NCI-H524 treated with DMSO at 0.1 percent for 48 hours (cell line): ENCODE measurements at places on chromosomes 2 and 18.

- no peak for DNase-seq
Measured at GRCh38 chr2:213229814-213230213, 54.5 kb upstream of the SPAG16 start.

DNA sequence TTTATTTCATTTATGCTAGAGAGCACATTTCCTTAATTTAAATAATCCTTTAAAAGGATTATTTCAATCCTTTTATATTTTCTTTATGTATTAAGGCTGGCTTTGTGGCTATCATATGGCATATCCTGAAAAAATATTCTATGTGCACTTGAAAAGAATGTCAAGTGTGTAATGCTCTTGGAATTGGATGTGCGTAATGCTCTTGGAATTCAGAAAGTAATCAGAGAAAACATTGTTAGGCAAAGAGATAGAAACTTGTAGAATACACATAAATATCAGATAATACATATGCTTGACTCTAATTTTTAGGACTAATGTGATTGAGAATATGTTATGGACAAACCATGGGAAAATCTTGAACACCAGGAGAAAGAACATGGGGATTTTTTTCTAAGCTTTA is 197.5 kb upstream of the COL3A1 start:
- no peak for DNase-seq

GRCh38 chr2:190819840-190820301 is 60.8 kb upstream of the GLS start:
- DNase-seq, result peak; percentile 63

GRCh38 chr18:52670896-52671295 is 330.9 kb downstream of the DCC start:
- DNase-seq, result peak; percentile 31

- no peak for DNase-seq
Measured at GRCh38 chr2:157726946-157727345, 98.3 kb upstream of the ACVR1C start.

- peak; percentile 71 for DNase-seq
Measured at GRCh38 chr18:3449512-3450011, 410 bp upstream of the TGIF1 start.

- DNase-seq, result peak; percentile 30
Measured at GRCh38 chr2:180474716-180475115, 467.6 kb upstream of the CWC22 start.

GRCh38 chr2:76008001-76008702 is 297.4 kb upstream of the GCFC2 start:
- DNase-seq, result peak; percentile 20

DNA sequence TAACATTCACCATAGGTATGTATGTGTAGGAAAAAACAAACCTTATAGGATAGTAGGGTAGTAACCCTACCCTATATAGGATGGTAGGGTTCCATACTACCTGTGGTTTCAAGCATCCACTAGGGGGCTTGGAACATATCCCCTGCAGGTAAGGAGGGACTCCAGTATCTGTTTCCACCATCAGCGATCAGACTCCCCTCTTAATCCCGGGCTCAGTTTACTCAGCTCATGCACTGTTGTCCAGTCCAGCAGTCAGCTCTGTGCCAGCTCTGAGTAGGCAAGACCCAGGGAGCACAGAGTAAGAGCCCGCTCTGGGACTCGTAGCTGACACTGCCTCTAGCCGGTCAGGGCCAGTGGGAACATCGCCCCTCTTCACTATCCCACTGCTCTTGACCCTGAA is 61.7 kb downstream of the MEX3C start:
- no peak for DNase-seq

GRCh38 chr2:11625671-11626070 is 44.3 kb downstream of the NTSR2 start:
- DNase-seq, result no peak

- DNase-seq, result no peak
Measured at GRCh38 chr2:189837326-189837725, 53.1 kb downstream of the PMS1 start.

GRCh38 chr2:44273596-44273995 is 1.7 kb upstream of the SLC3A1 start:
- no peak for DNase-seq

- no peak for DNase-seq
Measured at GRCh38 chr2:120287183-120288015, 34.7 kb downstream of the RALB start.

- no peak for DNase-seq
Measured at GRCh38 chr2:203685081-203685621, 21.3 kb upstream of the CD28 start.

GRCh38 chr2:28300485-28301341 is 91.9 kb upstream of the FOSL2 start:
- no peak for DNase-seq

- DNase-seq, result peak; percentile 46
Measured at GRCh38 chr2:2230433-2230817, 100.7 kb downstream of the MYT1L start.

DNA sequence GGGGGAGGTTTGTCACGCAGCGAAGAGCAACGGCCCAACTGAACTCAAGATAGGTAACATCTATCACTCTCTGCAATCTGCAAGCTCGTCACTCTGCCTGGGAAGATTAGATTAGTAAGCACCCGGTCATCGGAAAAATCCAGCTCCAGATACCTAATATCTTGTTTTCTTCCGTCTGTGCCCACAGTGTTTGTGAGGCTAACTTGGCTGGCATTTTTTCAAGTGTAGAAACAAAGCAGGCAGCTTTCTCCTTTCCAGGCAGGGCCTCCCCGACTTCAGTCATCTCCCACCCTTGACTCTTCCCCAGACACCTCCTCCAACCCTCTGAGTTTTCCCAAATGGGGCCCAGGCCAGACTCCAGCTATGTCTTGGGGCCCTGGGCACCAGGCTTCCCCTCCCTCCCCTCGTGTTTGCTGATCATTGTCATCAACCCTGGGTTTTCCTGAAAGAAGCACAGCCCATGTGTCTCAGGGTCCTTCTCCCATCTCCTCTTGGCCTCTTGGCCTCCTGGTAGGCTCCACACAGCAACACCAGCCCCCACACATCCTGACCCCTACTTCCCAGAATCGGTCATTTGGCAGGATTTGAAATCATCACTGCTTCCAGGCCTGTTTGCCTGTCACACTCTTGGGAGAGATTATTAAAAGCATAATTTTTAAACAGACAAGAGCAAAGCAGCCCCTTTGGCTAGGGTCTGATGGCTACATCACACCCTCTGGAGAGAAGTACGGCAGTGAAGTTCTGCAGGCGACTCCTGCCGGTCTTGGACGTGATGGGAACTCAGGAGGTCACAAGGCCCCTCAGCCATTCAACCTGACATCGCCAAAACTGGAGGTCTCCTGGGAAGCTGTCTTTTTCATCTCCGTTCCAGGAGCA is 144.9 kb upstream of the ID2 start:
- no peak for DNase-seq

GRCh38 chr2:134301099-134301927 is 47.4 kb downstream of the MGAT5 start:
- no peak for DNase-seq

DNA sequence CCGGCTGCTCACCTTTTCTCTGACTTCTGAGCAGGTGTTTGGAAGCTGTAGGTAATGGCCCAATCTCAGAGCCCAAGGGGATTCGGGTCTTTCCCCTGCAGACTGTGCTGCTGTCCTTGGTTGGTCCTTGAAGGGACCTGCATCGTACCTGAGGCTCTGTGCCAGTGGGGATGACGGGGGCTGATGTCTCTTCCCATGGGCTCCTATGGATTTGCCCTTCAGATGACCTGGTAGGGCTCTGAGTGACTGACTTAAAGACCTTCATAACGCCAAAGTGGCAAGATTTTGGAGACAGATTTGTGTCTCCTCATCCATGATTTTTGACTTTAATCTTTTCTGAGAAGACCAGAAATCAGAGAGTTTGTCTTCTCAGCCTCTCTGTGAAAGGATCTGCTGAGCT is 166.1 kb downstream of the FAM210A start:
- no peak for DNase-seq

DNA sequence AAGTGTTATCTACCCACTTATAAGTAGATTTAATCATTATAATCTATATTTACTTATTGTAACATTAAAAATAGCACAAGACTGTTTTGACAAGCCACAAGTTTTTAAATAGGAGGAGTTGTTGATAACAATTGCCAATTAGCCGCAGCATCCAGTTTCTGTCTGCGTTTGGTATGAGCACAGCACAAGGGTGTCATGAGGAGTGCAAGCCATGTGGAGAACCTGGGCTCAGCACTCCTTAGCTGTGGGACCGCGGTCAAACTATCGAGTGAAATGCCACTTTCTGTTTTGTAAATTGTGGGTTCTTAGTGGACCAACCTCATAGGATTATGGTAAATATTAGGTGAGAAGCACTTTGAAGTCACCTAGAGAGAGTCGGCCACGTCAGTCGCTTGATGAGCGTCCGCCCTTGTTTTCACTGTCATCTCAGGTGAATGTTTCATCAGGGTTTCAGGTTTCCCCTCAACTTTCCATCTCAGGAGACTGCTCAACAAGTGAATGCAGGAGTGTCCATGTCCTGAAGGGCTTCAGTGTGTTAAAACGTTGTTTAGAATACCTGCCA is 294.5 kb downstream of the ZNF407 start:
- no peak for DNase-seq

DNA sequence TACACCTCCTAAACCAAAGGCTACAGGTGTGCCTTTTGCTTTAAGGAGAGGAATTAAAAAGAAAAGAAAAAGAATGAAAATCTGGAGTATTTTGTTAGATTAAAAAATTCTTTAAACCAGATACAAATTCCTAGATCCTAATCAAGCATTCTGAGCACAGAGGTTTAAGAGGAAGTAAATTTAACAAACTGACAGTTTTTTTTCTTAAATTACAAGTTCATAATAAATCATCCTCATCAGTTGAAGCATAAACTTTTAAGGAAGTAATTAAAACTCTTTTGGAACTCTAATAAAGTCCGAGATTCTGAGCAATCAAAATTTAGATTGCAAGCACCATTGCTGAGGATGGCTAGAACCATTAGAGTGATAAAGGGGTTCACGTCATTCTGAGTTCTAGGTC is 75.1 kb downstream of the POLE4 start:
- no peak for DNase-seq

DNA sequence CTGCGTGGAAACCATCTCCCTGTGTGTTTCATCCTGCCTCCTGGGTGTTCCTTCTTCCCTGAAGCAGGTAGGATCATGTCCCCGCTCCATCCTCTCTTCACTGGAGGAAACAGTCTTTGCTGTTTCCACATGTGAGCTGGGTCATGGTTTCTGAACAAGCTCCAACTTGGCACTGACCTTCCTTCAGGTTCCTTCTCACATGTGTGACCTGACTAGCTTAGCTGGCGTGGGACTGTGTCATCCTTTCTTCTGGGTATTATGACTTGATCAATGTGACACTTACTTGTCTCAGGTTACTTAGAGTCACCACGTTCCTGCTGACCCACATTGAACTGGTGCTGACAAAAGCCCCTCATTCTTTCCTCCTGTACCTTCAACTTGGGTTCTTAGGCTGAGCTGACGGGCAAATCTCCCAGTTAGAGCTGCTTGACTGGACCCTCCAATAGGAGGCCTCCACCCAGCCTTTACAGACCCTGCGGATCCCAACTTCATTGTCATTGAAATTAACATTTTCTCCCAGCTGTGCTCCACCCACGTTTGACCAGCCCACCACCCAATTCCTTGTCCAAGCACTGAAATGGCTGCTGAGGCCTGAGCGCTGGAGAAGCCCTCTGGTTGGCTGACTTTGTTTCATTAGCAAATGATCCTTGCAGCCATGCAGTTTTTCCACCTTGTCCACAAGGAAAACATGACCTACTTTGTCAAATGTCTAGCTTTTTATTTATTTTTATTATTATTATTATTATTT is 128.1 kb downstream of the DDX1 start:
- no peak for DNase-seq

- no peak for DNase-seq
Measured at GRCh38 chr2:119440873-119441272, 9.2 kb downstream of the TMEM37 start.

DNA sequence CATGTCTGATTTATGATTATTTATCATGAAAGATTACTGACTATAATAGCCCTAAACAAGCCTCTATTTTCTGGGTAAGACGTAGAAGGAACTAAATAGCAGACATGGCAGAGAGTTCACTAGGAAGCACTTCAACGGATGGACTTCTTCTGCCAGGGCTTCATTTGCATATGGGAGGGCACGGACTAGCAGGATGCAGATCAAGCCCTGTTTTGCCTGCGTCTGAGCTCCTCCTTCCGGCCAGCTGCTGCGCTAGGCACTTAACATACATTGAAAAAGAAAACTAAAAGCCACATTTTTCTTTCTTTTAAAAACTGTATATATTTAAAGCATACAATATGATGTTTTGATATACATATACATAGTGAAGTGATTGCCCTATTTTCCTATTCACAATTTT is 340.0 kb upstream of the MEX3C start:
- peak; percentile 28 for DNase-seq
